ELF-1 (cell line): ENCODE measurements at places on chromosomes 5 and 9.
A peak's percentile ranks its signal among the peaks of the same experiment; 100 is the strongest.

GRCh38 chr9:130917168-130917960, 20.8 kb upstream of the QRFP start:
- no peak for DNase-seq

GRCh38 chr5:159800131-159800840, 116.0 kb upstream of the ADRA1B start:
- DNase-seq = no peak

- no peak for DNase-seq
Measured at GRCh38 chr5:149324641-149325040, 20.7 kb upstream of the GRPEL2 start.

- peak; percentile 35 for DNase-seq
Measured at GRCh38 chr9:19032406-19032805, 603 bp downstream of the SAXO1 start.

- no peak for DNase-seq
Measured at GRCh38 chr9:87549791-87550190, 52.1 kb downstream of the DAPK1 start.

DNA sequence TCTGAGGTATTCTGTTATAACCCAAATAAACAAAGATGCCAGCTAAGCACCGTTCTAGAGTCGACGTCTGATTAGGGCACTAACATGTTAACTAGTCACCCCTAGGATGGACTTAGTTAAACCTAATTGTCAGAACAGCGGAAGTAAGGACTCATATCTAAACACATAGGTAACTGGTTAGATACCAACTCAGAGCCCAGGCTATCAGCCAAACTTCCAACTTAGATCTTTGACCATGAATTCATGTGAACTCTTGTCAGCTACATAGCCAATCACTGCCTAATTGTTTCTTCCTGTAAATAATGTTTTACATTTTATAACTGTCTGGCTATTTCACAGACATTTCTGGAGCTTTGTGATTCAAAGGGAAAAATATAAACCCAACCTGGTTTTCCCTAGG, 84.3 kb upstream of the DHFR start:
- DNase-seq = no peak

GRCh38 chr5:71631070-71631469, 43.9 kb downstream of the MCCC2 start:
- peak; percentile 14 for DNase-seq

- DNase-seq = no peak
Measured at GRCh38 chr5:133284306-133284705, 232.5 kb downstream of the HSPA4 start.

- DNase-seq = no peak
Measured at GRCh38 chr9:16290169-16290568, 580.3 kb downstream of the BNC2 start.

- no peak for DNase-seq
Measured at GRCh38 chr9:120442308-120442995, 137.5 kb downstream of the CDK5RAP2 start.

DNA sequence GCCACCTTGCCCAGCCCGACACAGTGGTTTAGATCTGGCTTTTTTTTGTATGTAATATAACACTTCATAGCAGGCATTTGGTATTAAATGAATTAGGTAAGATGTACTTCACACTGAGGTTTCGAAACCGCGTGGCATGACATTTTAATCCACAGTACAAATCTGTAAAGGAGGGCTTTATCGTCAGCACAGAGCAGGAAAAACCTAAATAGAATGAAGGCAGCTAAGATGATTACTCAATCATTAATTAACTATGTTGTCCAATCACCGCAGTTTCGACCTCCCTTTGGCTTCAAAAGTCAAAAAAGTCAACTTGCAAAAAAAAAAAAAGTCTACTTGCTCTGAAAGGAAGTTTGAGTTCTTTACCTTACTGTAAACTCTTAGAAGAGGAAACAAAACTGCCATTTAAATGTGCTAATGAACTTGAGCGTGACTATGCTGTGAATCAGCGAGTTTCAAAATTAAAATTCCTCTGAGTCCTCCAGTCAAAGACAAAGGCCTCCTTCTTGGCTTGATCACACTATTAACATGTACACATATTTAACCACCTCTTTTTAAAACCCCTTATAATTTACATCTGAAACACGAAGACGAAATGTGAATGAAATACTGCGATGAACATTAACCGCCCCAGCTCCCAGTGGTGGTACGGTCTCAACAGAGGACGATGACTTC, 698 bp upstream of the SEC24A start:
- no peak for DNase-seq

DNA sequence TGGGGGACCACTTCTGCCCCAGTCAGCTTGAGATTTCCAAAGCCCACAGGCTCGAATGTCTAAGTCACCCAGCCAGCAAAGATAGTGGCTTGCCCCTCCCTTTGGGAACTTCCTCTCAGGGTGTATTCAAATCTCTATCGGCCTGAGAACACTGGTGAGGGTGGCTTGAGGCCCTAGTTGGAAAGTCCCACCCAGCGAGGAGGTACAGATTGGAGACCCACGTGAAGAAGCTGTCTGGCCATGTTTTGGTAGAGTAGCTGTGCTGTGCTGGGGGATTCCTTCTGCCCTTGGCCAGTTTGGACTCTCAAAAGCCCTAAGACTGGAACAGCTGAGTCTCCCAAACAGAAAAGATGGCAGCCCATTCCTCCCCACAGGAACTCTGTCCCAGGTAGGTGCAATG, 172.7 kb upstream of the RIOK2 start:
- DNase-seq = no peak

- DNase-seq = no peak
Measured at GRCh38 chr9:98589102-98589501, 119.6 kb downstream of the GABBR2 start.

DNA sequence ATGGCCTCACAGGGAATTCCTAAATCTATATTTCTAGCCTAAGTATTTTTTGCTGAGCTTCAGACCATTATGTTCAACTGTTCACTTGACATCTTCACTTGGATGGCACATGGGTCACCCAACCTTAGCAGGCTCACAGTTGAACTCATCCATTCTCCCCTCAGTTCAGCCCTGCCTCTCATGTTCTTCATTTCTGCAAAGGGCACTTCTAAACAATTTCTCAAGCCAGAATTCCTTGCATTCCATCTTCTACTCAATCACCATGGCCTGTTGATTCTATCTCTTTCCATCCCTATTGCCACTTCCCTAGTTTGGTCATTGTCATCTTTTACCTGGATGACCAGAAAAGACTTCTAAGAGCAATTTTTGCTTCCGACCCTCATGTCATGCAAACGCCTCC, 7.3 kb upstream of the RGS3 start:
- DNase-seq = peak; percentile 19

DNA sequence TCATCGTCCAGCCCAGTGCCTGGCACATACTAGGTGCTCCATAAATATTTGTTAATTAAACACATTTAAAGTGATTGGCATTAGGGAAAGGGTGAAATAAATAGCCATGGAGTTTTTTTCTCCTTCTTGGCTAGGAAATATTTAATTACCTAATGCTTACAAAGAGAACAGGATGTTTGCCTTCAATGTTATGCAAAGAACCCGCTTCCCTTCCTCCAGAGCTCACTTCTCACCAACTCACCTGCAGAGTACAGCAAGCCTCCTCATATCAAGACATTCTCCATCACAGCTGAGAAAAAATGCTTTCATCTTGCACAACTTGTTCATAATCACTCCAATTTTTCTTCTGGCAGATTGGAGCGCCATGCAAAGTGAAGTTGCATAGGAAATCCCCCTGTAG, 161.7 kb upstream of the STK32A start:
- DNase-seq = no peak

DNA sequence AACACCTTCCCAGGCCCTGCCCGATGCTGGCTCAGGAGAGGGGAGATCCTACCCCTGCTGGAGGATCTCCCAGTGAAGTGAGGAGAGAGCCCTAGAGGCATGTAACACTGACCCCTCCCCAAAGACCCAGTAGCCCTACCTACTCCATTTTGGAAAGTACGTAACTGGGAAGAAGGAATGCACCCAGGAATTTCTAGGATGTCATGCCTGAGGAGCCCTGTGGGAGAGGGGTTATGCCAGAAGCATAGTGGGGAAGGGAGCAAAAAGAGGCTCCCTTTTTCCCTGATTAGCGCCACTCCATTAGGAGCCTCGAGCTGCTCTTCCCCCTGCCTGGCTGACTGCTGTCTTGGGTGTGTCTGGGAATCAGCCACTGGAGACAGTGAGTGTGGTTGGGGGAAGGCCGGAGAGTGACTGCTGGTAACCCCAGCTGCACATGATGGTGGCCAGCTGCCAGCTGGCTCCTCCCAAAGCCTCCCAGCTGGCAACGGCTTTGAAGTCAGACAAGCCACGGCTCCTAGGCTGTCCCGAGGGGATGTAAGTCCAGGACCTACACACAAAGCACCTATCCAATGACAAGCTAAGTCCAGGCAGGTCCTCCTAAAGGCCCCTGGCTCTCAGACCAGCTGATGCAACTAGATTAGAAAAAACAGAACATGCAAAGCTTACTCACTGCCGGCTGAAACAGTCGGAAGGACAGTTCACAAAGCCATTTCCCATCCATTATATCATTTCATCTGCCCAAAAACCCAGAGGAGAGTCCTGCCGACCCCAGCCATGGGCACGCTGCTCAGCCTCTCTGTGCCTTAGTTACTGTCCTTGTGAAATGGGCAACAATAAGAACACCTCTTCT, 136.5 kb upstream of the ABCA1 start:
- DNase-seq = peak; percentile 89

DNA sequence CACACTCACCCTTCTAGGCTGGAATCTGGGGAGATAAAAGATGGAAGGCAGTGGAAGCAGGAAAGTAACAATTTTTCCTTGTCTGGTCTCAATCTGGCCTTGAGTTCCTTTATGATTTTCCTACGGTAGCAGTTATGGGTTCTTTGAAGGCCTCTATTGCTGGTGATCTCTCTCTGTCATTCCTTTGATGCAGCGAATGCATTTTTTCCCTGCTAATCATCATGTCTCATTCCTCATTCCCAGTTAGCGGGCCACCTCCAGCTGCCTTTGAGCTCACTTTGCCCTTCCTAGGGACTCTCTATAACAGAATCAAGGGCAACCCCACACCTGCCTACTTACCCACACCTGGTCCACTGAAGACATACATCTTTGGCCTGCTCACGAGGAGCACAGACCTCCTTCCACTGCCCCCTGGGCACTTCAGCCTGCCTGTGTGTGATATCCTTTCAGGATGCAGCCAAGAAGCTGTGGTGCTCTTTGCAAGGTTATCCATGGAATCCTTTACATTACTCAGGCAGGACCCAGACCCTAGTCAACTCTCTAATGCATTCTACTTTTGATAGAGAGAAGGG, 191.7 kb downstream of the DRD1 start:
- no peak for DNase-seq

DNA sequence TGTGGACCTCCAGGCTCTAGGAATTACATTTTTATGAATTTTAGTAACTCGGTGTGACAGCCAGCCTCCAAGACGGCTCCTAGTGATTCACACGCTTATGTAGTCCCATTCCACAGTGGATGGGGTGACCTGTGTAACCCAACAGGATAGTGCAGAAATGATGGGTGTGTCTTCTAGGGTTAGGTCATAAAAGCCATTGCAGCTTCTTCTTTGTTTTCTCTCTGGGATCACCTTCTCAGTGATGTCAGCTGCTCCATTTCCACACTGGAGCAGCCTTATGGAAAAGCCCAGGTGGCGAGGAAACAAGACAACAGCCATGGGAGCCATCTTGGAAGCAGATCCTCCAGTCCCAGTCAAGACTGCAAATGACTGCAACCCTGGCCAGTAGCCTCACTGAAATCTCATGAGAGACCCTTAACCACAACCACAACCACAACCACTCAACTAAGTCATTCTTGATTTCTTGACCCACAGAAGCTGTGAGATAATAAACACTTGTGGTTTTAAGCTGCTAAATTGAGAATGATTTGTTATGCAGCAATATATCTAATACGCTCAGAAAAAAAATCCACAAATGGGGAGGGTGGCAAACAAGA, 5.1 kb upstream of the GNPDA1 start:
- no peak for DNase-seq
